Activated T-cell treated with anti-CD3 and anti-CD28 coated beads for 48 hours (primary cell): ENCODE measurements at places on chromosomes 6 and 20.

DNA sequence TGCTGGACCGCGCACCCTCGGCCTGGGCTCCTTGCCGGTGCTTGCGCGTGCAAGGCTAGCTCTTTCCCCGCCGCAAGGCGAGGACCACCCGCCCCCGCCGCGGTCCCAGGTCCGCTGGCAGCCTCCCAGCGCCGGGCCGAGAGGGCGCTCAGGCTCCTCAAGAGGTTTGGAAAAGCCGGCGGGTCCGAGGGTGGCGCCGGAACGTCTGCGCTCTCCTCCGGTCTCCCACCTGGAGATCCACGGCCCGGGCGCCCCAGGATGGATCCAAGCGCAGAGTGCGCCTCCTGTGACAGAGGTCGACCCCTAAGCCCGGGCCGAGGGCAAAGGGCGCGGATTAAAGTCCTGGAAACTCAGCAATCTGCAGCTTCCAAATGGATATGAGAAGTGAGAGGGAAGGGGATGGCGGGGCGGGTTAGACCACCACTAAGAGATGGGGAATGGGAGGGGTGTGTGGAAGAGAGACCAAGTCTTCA lies 575 bp upstream of the MICAL1 start:
- no peak for DNase-seq

- no peak for DNase-seq
These were observed 175.7 kb upstream of the PLN start for GRCh38 chr6:118372413-118372812.

GRCh38 chr6:100479179-100480035 lies 14.7 kb upstream of the SIM1 start:
- no peak for DNase-seq

DNA sequence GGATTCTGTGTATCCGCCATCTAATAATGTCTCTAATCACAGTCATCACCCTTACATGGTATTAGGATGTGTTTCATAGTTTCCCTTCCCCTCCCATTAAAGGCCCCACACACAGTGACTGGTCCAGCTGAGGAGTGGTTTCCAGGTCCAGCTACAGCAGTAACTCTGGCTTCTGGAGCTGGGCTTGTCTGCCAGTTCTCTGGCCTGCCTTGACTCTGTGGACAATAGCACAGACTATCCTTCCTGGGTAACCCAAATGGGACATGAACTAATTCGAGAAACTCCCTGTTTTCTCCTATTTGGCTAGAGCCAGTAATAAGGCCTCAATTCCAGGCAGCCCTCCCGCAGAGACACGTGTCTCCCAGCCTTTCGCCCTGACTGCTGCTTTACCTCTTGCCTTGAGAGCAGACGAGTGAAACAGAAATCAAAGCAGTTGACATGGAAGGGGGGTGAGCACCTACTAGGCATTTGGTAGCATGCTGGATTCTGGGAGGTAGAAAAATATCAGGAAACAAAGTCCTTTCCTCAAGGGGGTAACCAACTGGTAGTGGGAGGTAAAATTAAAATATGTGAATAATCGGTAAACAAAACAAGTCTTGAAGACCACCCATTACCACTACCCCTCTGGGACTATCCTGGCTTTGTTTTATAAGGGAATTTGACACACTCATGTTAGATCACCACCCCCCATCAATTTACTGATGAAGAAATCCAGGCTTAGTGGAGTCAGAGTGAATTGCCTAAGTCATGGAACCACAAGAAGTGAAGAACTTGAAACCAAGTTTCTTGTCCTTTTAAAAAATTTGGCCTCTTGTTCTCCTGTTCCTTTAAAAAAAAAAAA lies 1.2 kb downstream of the TRAF3IP2 start:
- no peak for DNase-seq

- DNase-seq: no peak
These were observed 6.6 kb downstream of the HTR1E start for GRCh38 chr6:86943819-86944407.

GRCh38 chr6:137315081-137315480 lies 95.9 kb upstream of the IFNGR1 start:
- no peak for DNase-seq

DNA sequence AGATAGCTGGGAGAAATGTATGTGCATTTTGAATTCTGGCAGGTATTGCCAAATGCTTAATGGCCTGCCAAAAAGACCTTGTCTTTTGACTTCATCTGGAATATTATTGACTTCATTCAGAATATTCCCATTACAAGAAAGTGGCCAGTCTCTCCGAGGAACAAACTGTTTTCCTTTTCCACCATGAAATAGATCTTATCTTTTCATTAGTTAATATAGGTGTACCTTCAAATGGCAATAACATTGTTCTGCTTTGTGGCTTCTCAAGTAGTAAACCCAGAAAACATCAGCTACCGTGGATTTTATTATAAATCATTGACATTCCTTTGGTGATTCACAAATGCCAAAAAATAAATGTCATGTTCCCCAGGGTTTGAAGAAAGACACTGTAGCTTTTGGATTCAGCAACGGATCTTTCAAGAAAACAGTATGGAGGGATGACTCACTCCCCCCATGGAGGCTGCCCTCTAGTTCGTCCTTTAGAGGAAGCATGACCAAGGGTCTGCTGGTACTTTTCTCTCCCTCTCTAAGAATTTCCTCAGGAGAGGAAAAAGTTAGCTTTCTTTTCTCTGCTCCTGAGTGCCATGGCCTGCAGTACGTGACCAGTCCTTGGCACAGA lies 1.1 kb upstream of the RNF182 start:
- DNase-seq: no peak

DNA sequence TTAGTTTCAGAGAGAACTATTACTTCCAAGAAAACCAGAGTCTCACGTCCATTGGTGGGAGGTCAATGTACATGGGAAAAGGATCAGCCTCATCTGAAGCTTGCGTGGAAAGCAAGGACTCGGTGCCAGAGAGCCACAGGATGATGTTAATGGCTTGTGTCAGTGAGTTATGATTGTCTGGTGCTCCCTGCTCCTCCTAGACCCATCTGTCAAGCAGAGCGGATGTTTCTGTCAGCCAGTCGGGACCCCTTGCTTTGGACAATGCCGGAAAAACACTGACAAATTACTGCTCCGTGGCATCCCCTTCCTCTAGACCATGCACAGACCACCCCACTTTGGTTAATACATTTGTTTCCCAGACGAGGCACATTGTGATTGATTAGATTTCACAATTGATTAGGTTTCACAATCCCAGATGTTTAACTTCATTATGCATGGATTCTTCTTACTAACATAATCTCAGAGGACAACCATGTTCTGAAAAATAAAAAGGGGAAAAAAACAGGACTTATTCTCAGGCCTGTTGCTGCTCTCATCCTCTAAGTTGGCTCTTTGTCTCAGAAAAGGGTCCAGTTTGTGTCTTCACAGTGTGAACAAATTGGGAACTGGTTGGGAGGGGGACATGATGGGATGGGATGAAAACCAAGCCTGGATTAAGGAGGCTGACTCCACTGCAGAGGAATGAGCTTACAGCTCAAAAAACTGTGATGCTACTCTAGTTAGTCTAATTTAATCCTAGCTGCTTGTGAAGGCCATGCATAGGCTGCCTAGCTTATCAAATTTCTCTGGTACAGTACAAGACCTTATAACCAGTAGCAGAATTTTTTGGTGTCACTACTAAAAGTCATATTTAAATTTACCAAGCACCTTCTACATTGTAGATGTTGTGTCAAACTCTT lies 51.9 kb downstream of the UNC5CL start:
- no peak for DNase-seq

GRCh38 chr6:107173779-107174178 lies 58.5 kb upstream of the BEND3 start:
- no peak for DNase-seq

- DNase-seq: no peak
These were observed 205.7 kb upstream of the ARG1 start for GRCh38 chr6:131367206-131367873.

DNA sequence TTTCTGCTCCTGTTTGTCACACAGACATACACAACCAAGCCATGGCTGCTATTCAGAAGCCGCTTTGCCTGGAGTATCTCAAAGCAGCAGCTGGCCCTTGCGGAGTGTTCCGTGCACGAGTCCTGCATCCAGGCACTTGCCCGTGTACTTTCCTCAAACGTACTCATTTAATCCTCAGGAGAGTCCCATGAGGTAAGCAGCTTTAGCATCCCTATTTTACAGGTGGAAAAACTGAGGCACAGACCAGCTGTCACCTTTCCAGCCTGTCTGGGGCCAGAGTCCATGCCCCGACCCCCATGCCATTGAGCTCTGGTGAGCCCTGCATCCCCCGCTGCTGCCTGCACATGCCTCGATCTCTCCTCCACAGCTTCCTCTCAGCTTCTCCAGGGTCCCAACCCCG lies 130.0 kb downstream of the ERMARD start:
- no peak for DNase-seq

GRCh38 chr20:50218987-50219435 lies 28.4 kb downstream of the CEBPB start:
- DNase-seq: no peak

DNA sequence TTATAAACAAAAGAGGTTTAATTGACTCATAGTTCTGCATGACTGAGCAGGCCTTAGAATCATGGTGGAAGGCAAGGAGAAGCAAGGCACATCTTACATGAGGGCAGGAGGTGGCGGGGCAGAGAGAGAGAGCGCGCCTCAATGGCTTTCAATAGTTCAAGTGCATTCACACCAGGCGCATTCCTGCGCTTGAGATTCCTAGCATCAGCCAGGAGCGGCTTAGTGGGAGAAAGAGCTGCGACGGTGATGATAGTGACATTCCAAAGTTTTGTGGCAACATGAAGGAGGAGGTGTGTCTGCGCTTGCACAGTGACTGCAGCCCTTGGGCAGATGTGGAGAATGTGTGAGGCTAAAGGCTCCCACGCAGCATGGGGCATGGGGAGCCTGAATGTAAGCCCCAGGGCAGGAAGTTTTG lies 25.0 kb upstream of the EMILIN3 start:
- DNase-seq: no peak

DNA sequence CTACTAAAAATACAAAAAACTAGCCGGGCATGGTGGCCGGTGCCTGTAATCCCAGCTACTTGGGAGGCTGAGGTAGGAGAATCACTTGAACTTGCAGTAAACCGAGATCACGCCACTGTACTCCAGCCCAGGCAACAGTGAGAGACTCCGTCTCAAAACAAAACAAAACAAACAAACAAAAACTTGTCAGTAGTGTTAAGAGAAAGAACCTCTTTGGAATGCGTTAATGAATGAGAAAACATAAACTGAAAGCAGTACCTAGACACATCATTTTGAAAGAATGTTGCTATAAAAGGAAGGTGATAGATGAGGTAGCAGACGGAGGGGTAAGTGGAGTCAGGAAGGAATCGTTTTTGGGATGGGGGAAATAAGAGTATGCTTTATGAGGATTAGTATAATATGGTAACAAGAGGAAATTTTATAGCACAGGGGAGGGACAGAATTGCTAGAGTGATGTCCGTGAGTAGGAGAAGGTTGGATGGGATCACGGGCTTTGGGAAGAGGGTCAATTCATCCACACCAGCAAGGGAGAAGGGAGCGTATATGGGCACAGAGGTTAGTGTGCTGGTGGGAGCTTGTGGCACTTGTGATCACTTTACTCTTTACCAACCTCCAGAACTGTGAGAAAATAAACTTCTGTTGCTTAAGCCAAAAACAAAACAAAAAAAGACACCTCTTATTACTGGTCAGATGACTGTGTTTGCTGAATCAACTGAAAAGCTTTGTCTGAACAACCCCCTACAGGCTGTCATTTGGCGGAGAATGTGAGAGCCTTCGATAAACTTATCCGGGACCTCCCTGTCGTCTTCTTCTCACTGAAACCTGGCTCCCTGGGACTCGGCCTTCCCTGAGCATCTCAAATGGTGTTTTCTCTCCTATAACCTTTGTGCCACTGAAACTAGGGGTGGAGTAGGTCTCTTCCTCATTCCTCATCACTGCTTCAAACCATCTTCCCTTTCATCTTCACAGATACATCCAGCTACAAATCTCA lies 48.9 kb upstream of the TFAP2A start:
- no peak for DNase-seq

DNA sequence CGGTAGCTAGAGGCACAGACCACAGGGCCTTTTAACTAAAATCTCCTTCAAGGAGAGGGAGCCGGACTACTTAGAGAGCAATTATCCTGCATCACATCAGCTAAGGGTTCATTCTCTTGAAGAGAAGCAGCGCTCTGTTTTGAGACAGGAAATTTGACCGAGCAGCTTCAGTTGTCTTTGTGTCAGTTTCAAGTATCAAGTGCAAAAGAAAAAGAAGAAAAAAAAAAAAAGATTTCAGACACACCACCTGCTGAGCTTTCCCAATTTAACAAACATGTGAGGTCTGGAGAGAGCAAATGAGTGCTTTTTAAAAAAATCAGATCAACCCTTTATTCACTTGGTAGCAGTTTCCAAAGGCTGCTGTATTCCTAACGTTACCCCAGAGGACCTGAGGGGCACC lies 273.5 kb upstream of the POU3F2 start:
- no peak for DNase-seq

DNA sequence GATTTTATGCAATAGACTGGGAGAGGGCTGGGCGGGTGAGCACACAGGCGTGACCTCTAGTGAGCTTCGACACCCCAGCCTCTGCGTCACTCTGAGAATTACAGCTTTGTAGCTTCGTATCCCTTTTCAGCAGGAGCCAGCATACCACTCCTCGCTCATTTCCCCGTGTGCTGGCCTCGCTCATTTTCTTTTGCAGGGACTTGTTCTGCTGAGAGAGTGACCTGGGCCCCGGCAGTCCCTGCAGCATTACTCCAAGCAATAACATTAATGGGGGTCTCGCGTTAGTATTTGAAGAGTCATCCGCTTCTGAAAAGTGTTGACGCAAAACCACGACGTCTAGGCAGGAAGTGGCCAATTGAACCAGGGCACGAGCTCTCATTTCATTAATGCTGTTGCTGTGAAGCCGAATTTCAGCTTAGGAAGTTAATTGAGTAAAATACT lies 193.7 kb downstream of the QKI start:
- no peak for DNase-seq

GRCh38 chr6:3333263-3333662 lies 74.5 kb downstream of the PSMG4 start:
- no peak for DNase-seq

DNA sequence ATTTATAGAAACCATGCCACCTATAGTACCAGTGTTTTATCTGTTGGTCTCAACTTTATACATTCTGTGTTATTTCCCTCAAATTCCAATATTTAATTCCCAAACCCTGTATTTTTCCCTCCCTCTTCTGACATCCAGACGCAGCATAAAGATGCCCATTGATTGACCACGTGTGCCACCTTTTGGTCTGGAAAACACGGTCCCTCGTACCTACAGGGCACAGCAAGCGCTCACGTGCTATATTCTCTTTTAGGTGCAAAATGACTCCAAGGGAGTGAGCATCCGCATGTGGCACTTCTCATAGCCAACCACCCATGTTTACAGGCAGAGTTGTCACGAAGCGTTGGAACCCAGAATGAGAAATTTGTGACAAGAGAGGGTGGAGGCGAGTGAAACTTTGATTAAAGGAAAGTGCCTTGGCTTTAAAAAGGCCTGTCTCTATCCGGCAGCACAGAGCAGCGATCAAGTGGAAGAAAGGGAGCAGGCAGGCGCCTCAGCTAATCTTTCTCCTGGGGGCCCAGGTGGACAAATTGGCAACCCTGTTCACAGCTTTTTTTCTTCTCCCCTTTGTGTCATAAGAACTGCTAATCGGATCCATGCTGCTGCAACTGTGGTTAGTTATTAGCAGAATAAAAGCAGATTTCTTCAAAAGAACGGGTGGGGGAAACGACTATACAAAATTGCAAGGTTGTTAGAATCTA lies 225.9 kb downstream of the TMEM242 start:
- DNase-seq: no peak

- DNase-seq: no peak
These were observed 822 bp downstream of the FOXQ1 start for GRCh38 chr6:1312473-1313367.

GRCh38 chr6:142242269-142242668 lies 59.5 kb upstream of the ADGRG6 start:
- no peak for DNase-seq

- DNase-seq: no peak
These were observed 18.9 kb downstream of the CDH26 start for GRCh38 chr20:59977086-59977485.
